ENCODE measurements at places on chromosomes 5 and 9.

DNA sequence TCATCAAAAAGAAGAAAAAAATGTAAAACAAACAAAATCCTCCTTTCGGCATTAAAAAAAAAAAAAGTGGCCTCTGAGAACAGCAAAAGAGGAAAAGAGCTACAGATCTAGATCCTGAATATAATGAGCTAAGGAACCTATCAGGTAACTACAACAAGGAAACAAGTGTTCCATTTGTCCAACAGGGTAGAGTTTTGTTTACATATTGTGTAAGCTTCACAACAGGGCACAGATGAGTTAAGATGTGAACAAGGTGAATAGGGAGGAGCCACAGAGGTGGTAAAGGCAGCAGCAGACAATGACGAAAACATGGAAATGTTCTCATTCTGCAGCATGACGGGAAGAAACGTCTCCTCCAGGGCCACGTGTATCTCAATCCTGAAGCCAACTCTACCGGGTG is 14.4 kb downstream of the ELP1 start:
- DNase-seq = no peak

DNA sequence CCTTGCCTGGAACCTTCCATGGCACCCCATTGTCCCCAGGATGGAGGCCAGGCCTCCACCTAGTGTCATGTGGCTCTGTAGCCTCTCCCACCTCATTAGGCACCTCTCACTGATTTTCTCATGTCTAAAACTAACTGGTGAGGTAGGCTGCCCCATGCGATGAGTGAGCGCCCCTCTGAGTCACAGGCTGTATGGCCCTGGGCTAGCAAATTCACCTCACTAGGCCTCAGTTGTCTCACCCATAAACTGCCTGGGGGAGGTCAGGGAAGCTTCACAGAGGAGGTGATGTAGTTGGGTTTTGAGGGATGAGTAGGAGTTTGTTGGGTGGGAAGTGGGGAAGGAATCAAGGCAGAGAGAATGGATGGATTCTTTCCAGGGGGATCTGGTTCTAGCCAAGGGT is 8.8 kb downstream of the RXRA start:
- no peak for DNase-seq

- no peak for DNase-seq
Measured at GRCh38 chr5:44167540-44167939, 221.7 kb downstream of the FGF10 start.

- no peak for DNase-seq
Measured at GRCh38 chr9:109458453-109459211, 39.5 kb downstream of the PTPN3 start.

- no peak for DNase-seq
Measured at GRCh38 chr5:126015235-126016181, 407.7 kb upstream of the GRAMD2B start.

GRCh38 chr9:25094518-25094917 is 548.8 kb upstream of the IZUMO3 start:
- DNase-seq = no peak

DNA sequence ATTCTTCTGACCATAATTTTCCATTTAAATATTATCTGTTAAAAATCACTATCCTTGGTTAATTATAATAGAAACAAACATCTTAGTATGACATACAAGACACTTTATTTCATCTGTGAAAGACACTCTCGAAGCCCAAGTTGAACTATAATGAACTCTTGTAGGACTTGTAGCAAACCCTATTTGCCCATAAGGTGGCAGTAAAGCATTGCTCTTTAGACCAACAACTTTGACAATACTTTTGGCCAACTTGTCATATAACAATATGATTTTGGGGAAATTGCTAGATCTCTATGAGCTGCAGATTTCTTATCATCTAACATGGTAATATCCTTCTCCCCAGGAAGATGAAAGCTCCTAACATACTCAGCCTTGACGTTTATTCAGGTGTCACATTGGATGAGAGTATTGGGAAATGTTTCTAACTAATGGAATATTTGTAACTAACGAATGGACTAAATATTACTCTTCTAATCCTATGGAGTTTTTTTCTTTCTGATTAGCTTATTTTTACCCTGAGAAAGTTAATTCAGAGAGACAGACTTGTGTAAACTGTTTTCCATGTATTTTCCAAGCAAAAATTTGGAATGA is 11.0 kb downstream of the SPINK14 start:
- DNase-seq = no peak

- DNase-seq = no peak
Measured at GRCh38 chr9:129863059-129863690, 27.9 kb downstream of the USP20 start.

- no peak for DNase-seq
Measured at GRCh38 chr9:109975574-109976295, 195.7 kb downstream of the PALM2AKAP2 start.

GRCh38 chr5:59180515-59180914 is 597.6 kb downstream of the RAB3C start:
- DNase-seq = no peak

GRCh38 chr9:130531670-130532069 is 47.7 kb upstream of the FUBP3 start:
- DNase-seq = no peak

- no peak for DNase-seq
Measured at GRCh38 chr5:160237571-160238093, 8.3 kb downstream of the FABP6 start.

GRCh38 chr5:1385395-1386273 is 40.7 kb upstream of the CLPTM1L start:
- DNase-seq = no peak

GRCh38 chr9:133960568-133961129 is 31.5 kb downstream of the VAV2 start:
- no peak for DNase-seq

GRCh38 chr9:109252291-109252690 is 68.6 kb downstream of the EPB41L4B start:
- no peak for DNase-seq

- no peak for DNase-seq
Measured at GRCh38 chr5:132059696-132060500, 557 bp upstream of the IL3 start.

GRCh38 chr9:120310035-120310434 is 269.9 kb downstream of the CDK5RAP2 start:
- no peak for DNase-seq

DNA sequence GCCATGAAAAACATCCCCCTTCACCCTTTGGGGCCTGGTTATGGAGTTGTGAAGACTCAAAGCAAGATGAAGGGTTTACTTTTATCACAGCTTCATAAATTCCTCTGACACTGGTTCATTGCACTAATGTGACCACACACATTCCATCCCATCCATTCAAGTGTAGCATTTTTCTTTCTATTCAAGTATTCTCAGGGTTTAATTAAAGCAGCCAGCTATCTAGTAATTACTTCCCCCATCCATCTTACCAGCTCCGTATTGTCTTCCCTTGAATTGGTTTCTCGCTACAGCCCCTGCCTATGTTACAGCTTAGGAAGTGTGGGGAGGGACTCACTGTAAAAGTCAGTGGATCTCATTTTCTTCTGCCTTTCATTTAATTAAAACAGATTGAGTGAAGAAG is 387.0 kb upstream of the RFX3 start:
- no peak for DNase-seq

DNA sequence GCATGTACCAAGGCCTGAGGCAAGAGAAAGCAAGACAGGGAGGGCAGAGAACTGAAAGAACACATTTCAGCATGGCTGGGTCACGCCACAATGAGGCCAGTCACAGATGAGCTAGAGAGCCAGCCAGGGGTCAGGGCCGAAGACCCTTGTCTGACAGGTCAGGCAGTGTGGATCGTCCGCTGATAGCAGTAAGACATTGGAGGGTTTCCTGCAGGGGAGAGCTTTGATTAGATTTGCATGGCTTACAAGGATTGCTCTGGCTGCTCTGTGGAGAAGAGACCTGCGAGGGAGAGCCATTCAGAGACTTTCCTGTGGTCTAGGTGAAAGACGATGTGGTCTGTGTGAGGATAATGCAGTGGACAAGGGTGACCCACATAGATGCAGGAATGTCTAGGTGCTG is 93.1 kb downstream of the RALGPS1 start:
- DNase-seq = no peak

GRCh38 chr9:99475401-99476065 is 253.5 kb downstream of the SEC61B start:
- DNase-seq = no peak

DNA sequence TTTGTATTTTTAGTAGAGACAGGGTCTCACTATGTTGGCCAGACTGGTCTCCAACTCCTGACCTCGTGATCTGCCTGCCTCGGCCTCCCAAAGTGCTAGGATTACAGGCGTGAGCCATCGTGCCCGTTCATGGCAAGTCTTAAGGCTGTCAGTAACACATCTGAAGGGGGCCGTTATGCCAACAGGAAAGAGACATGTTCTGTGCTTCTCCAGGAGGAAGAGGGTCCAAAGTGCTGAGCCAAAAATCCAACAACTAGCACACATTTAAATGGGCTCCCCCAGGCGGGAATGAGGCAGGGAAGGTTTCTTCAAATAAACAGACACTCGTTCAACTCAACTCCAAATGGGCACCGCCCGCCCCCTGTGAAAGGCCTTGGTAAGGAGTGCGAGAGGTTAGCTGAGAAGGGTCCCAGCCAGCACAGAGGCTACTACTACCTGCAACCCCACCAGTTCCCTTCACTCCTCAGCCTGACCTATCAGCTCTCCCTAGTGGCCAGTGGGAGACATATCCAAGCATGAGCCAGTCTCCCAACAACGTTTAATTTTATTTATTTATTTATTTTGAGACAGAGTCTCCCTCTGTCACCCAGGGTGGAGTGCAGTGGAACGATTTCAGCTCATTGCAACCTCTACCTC is 84.1 kb upstream of the DMRT1 start:
- no peak for DNase-seq

DNA sequence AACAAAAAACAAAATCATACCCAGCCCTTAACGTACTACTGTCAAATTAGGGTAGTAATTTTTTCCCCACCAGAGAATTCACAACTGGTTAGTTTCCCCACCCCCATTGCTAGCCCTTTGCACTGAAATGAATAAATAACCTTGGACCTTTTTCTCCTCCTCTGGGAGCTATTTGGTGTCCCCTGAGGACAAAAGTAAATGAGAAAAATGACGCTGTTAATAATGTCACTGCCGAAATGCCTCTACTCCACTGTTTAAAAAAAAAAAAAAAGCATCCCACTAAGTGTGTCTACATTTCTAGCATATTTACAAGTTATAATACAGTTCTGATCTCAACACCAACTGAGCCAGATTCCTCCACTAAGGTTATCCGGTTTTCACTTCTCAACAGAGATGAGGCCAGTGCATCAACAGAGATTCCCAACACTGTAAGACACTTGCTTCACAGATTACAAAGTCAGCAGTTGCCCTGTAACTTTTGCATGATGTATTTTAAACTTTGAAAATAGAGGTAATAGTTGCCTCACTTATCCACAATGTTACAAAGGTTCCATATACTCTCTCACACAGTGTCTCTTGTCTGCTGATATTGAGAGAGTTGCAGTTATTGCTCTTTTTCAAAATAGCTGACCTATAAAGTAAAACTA is 5.1 kb upstream of the NFIB start:
- DNase-seq = no peak

DNA sequence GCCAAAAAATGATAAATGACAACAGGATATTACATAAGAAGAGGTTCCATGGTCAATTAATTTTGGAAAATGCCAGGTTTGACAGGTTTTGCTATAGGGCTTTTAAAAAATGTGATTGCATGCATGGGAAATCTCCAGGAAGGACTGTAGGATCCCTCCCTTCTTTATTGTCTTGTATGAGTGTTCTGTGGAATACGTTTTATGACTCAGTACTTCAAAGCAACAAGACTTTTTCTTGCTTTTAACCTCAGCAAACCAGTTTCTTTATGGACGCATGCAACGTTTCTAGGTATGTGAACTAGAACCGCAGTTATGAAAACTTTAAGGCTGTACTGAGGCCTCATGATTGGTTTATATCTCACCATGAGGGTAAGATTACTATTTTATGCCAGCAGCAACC is 76.6 kb upstream of the NTRK2 start:
- no peak for DNase-seq

GRCh38 chr5:94473936-94474335 is 144.5 kb downstream of the KIAA0825 start:
- no peak for DNase-seq

DNA sequence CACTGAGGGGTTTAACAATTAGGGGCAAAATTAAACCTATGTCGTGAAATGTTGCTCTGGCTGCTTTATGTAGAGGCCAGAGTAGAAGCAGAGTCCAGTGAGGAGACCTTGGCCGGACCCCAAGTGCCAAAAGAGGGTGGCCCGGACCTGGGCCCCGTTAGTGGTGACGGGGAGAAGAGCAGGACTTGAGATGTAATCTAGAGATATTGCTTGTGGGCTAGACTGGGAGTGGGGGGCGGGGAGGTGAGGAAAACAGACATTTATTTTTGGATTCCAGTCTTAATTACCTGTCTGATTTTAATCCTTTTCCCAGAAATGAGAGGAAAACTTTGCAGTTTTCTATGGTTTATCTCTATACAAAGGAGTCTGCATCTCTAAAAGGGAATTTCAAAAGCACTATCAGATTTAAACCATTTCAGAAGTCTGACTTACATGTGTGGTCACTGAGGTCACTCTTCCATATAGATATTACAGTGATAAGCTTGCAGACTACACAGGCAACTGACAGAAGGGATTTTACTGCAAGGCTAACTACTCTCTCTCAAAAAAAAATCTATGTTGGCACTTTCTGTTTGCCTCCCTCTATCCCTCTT is 108.1 kb downstream of the MED27 start:
- DNase-seq = no peak

DNA sequence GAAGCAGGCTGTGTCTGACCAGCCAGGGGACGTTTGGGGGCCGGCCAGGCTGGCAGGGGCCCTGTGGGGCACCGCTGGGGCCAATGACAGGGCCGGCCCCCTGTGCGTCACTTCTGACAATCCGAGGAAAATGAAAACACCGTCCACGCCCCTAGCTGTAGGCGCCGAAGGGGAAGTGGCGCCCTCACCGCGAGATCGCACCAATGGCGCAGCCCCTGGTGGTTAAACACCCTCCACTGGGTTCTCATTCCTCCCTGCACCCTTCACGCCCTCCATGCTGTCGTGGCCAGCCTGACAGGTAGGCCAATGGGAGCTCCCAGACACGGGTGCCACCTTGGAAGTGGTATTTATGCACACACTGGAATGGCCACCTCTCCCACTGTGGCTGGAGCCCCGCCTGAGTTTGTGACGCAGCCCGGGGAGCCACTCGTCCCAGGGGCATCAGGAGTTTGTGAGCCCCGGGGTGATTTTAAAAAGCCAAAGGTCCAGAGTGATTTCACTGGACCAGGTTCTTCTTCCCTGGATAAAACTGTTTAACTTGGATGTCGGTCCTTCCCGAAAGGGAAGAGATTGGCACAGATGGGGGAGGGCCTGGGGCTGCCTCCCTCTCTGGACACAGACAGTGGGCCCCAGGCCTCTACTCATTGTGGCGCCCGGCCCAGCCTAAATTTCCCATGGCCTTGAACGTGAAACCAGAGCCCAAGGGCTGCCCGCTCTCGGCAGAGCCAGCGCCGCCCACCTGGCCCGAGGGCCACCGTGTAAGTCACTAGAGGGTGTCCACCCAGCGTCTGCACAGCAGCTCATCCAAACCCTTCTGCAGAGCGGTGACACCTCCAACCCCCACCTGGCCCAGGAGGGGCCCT is 49.7 kb downstream of the NKD2 start:
- no peak for DNase-seq

DNA sequence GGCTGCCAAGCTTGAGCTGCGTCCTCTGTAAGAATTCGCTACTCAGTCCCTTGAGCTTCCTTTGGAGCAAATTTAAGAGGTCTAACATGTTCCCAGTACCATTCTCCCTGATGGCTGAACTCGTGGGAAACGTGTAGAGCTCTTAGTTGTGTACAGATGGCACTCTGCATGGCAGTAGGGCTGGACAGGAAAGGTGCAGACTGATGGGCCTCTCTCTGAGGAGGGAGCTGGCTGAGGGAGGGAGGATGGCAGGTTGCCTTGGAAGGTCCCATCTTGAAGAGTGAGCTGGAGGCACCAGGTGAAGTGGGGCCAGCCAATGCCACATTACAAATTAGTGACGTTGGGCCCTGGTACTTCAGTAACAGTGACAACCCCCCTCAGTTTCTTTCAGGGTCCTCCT is 495.3 kb downstream of the CCDC171 start:
- DNase-seq = no peak
